ENCODE measurements at places on chromosomes 1 and 21.

DNA sequence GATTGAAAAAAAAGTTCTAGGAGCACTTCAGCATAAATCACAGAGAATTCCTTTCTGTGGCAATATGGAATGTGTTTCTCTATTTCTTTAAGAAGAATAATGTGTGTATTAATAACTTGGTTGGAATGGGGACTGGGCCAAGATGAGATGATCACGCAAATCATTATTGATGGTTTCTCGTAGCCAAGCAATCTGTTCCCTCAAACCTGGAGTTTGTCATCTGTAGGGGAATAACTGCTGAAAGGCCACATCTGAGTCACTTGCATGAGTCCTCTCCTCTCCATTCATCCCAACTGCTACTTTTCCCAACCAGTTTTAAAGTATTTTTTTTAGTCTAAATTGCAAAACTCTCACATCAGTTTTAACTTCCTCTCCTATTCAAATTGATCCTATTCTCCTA is 480.4 kb downstream of the PLPP3 start:
- DNase-seq = no peak

GRCh38 chr1:231278100-231278790 is 37.2 kb downstream of the GNPAT start:
- no peak for DNase-seq

- peak; percentile 61 for DNase-seq
These were observed 699.2 kb upstream of the ZP4 start for GRCh38 chr1:238589843-238590435.

DNA sequence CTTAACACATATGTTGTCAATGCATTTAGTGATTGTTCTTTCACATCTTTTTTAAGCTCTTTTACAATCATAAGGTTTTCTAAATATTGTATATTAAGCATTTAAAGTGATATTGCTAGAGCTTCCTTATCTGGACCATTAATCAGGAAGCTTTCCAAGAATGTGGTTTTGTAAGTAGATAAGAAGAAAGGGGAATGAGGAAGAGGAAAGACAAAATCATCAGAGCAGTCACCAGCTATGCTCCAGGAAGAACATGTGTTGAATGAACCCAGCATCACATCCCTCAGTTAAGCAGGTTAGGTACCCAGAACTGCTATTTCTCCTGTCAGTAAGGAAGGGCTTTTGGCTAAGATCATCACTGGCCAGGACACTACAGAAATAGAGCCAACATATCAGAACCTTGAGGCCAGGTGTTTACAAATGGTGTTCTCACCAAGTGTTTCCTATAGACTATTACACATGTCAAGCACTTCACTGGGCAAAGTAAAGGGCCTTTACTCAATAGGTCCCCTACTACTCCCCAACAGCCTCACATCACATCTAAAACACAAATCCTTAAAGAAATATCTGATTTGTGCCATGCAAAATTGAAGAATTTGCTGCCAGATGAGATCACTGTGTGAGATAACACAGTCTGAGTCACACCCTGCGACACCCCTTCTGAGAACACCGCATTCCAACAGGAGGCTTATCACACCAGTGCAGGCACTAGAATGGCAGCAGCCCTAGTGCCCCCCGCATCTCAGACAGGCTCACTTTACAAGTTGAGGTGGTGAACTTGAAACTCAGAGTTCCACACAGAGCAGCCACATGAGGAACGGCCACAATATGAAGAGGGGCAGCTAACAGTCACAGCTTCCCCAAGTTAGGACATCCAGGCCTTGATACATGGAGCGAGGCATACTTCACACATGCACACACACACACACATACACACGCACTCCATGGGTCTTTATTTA is 1.8 kb upstream of the SPRR2A start:
- DNase-seq = no peak

GRCh38 chr1:116111524-116112021 is 374 bp downstream of the MAB21L3 start:
- DNase-seq = no peak

- DNase-seq = no peak
These were observed 24.4 kb upstream of the GJB5 start for GRCh38 chr1:34730485-34730884.

DNA sequence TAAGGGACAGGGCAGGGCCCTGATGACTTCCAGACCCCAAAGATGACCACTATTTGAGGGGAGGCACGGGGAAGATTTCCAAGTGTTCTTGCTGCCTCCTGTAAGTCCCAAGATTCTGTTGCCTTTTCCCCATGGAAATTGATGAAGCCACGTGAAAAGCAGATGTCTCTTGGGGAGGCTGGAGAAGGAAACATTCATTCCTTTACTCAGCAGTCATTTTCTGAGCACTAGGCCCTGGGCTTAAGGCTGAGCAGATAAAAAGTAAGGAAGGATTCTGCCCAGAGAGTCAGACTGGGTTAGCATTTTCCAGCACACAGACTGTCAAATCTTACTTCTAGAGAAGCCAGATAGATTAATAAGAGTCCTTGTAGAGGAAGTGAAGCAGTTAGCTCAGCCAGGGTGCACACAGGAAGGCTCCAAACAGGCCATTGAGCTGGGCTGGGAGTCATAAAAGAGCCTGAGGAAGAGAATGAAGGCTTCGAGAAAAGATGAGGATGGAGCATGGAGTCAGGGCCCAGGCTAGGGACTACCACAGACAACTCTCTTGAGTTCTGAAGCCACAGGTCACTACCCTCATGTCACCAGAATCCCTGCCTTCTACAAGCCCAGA is 10.1 kb downstream of the EXTL1 start:
- DNase-seq = no peak

DNA sequence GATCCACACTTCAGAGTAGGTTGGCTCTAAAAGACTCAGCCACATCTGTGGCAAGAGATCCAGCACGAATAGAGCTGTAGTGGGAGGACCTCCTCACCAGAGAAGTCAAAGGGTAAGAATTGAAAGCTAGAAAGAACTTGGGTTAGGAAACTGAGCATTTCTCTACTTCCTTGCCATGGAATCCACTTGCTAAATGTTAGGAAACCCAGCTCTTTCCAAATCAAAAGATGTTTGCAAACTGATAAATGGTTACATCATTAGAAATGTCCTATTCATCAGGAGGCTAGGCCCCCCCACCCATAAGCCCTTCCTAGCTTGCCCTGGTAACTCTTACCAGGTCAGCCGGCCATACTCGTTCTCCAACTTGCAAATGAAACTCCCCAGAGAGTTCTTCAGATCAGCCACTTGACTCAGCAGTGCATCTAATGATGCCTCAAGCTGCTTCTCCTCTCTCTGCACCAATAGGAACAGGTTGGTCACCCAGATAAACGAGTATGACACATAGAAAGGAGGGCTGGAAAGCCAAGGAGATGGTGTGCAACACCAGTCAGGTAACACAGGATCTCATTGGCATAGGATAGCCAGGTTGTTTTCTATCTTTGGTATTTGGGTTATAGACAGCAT is 1.5 kb downstream of the MED8 start:
- no peak for DNase-seq

GRCh38 chr1:168088511-168089325 is 48.0 kb downstream of the GPR161 start:
- no peak for DNase-seq

- no peak for DNase-seq
These were observed 221.1 kb downstream of the LMO4 start for GRCh38 chr1:87549738-87550137.
